Neural crest cell (in vitro differentiated cells): ENCODE measurements at places on chromosomes 4 and X. TPM values are rescaled to one million over a fixed set of nuclear protein-coding genes. Genes with fewer than 3 reads are reported as not detected.

The FGFR3 gene
- total RNA-seq, result 42.5 and 48.1 TPM in 2 replicates

The CRMP1 gene
- total RNA-seq, result 245 and 251 TPM in 2 replicates

- peaks cover 42% of the 10 kb centered on the region for H3K36me3 ChIP-seq
- H3K27ac ChIP-seq, result no peak overlapping the region
- no peak overlapping the region for H3K4me3 ChIP-seq
These were observed 22.1 kb downstream of the ANAPC10 start for GRCh38 chr4:145075742-145076468.

DNA sequence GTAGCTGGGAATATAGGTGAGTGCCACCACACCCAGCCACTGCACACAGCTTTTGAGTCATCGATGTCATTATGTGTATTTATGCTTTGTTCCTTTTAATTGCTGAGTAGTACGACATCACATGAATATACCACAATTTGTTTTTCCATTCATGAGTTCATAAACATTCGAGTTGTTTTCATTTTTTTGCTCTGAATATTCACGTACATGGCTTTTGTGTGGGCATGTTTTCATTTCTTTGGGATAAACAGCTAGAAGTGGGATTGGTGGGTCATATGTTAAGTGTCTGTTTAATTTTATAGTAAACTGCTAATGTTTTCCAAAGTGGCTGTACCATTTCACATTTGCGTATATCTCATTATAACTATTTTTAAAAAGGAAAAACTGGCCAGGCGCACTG, 45.1 kb upstream of the KDR start:
- H3K4me1 ChIP-seq, result peaks cover 34% of the 10 kb centered on the region
- no peak overlapping the region for H3K4me3 ChIP-seq
- no peak overlapping the region for H3K27ac ChIP-seq
- H3K36me3 ChIP-seq, result peaks cover 8% of the 10 kb centered on the region
- DNase-seq, result no peak

The XPNPEP2 gene
- 0.32 and 0.40 TPM in 2 replicates for total RNA-seq

DNA sequence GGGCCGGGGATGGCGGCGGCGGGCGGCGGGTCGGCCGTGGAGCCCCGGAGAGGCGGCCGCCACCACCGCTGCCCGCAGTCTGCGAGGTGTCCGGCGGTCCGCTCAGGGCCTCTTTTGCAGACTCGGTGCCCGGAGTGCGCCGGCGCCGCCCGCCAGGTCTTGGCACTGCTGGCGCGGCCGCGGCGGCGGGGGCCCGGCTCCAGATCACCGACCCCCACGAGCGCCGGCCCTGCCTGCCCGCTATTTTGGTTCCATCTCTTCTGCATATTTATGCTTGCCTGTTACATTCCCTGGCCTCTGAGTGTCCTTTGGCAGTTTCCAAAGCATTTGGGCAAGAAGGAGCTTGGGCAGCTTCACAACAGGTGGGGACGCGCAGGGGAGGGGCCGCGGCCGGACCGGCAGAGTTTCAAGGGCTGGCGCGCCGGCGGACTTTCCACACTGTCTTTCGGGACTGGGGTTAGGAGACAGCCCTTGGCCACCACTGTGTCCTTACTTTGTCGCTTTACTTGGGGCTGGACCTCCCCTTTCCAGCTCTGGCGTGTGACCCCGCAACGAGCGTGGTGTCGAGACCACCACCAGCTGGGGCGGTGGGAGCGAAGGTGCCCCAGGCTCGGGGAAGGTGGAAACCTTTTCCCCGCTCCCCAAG, 668 bp upstream of the TAPT1 start:
- H3K4me3 ChIP-seq, result peak overlapping the region; percentile 97
- peak; percentile 42 for DNase-seq
- no peaks in the 10 kb centered on the region for H3K27me3 ChIP-seq
- no peaks in the 10 kb centered on the region for H3K36me3 ChIP-seq
- peak overlapping the region; percentile 99 for H3K27ac ChIP-seq
- H3K4me1 ChIP-seq, result peaks cover 44% of the 10 kb centered on the region
